ENCODE measurements at places on chromosomes 13 and 19.
A peak's percentile ranks its signal among the peaks of the same experiment; 100 is the strongest.

- no peak for DNase-seq
Observed at GRCh38 chr13:45859705-45860104, 8.2 kb upstream of the SIAH3 start.

DNA sequence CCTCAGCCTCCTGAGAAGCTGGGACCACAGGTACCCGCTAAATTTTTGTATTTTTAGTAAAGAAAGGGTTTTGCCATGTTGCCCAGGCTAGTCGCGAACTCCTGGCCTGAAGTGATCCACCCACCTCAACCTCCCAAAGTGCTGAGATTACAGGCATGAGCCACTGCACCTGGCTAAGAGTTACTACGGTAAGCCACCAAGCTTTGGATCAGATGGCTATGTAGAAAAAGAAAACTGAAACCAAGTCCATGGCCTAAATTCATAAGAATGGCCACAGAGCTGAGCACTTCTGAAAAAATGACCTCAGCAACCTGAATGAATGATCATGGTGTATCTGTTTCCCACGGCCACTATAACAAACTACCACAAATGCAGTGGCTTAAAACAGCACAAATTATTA lies 9.4 kb downstream of the OPA3 start:
- DNase-seq, result no peak

DNA sequence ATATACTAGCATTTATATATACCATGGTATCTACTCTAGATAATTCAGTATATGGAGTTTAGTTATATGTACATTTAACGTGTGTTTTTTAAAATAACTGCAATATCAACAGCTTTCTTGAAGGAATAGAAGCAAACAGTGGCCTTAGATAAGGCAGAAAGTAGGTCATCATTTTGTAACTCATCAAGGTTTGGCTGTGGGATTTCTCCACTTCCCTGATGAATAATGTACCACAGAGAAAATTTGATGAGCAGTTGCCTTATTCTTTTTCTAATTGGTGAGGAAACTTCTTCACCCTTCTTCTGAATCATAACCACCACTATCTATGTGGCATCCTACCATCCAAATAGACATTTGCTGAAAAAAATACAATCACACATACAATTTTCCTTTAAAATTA lies 590.2 kb upstream of the SPRY2 start:
- no peak for DNase-seq

DNA sequence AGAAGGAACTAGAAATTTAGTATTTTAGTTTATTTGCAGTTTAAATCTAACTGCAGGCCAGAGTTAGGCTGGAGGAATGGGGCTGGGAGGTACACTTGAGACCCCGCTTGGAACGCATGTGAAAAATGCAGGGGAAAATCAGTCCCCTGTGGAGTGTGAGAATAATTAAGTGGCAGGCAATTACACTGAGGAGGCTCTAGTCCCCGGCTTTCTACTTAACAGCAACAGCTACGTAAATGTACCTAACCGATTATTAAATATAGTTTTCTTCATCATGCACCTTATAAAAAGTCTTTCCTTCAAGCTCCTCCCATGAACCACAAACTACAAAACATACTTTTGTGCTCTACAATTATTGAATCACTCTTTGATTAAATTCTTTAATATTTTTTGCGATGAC lies 804 bp downstream of the ZNF708 start:
- peak; percentile 0 for DNase-seq

DNA sequence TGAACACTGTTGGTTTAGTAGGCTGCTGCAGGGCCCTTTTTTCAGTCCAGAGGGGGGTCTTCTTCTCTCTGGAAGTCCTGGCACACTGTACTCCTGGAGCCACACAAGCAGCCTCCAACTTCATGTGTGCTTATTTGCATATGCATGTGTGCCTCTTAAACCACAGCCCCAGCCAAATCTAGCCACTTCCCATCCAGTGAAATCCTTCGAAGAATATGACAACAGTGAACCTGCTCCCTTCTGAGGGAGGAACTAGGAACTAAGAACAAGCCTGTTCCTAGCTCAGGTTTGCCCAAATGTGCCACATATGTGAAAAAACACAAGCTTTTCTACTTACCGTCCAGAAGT lies 348.5 kb downstream of the FOXO1 start:
- DNase-seq, result no peak

DNA sequence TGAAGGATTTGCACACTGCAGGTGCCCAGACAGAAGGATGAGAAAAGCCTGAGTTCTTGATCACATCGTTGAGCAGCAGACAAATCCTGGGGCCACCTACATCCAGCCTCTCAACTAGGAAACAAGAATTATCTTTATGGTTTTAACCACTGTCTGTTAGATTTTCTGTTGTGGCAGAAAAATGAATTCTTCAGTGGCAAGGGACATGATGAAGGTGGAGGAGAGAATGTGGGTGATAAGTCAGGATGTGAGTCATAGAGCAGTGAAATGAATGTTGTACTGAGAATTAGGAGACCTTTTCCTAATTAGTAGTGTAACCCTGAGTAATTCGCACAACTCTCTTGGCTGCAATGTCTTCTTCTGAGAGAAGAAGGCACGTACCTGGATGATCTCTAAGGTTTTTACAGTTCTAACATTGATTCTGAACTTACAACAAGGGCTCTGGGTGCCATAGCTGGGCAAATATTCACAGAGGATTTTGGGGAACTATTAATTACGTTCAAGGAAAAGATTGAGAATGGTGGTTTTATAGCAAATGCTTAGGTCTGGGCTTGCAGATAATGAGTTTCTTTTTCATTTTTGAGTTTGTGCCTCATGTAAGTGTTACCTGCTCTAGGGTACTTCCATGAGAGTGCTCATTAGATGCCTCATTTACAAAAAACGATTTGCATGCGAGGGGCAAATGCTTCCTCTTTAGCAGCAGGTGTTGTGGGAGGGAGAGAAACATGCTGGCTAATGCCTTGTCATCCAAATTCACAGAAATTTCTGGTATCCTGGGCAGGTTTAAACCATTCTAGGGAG lies 111.0 kb upstream of the KL start:
- DNase-seq, result no peak

GRCh38 chr19:41999878-42000208 lies 5.8 kb upstream of the ATP1A3 start:
- no peak for DNase-seq

GRCh38 chr19:23345838-23346237 lies 49.4 kb downstream of the ZNF91 start:
- no peak for DNase-seq
